GM12892 (cell line): ENCODE measurements at places on chromosomes 7 and 10.

GRCh38 chr7:96833676-96834453 is 124.2 kb upstream of the SEM1 start:
- no peak for DNase-seq

DNA sequence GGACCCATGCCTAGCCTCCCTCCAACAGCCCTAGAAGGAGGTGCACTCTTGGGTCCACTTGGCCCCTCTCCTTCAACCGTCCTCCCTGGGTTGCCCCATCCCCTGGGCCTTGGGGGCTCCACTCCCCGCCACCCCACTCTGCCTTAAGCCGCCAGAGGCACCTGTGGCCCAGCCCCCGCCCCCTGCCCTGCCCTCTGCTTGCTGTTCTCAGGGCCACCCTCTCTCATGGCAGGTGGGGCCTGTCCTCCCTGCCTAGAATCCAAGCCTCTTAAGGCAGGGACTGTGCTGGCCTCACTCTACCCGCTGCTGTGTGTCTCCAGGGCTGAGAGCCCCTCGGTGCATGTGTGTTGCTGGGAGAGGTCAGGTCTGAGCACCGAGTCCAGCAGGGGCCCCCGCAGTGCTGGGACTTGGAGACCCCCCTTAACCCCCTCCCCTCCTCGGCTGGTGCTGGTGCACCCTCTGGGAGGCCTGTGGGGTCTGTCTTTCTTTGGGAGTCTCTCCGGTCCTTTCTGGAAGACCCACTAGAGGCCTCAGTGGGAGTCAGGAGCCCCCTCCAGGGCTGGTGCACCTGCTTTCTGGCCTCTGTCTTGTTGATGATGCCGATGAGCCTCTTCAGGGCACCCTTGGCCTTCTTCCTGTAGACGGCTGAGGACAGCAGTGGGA is 43.8 kb downstream of the CFAP46 start:
- no peak for DNase-seq

DNA sequence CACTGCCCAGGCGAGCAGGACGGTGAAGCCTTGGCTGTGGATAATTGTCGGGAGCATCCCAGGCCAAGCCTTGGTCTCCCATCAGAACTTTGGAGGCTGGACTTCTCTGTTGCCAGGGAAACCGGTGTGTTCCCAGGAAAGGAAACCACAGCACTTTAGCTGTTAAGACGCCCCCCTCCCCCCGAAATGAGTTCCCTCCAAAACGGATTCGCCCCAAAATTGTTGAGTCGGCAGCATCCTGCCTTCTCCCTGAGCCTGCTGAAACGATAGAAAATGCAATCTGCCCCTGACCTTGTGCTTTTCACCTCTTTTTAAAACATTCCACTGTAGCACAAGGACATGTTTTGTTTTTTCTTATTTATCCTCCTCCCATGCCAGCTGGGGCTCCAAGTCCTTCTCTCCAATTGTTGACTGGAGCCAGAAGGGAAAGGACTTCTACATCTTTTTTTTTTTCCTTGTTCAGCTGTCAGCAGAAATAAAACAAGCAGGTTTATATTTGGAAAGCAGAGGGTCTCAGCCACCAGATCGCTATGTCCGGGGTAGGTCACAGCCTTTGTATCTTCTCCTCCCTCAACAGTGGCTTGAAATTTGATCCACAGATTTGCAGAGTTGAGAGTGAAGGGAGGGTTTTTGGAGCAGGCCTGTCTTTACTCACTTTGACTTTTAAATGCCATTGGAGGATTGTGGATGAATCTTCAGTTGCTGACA is 116.5 kb downstream of the ZMIZ1 start:
- no peak for DNase-seq

GRCh38 chr7:34162027-34162565 is 256.8 kb downstream of the BMPER start:
- no peak for DNase-seq

GRCh38 chr7:52410032-52410431 is 625.4 kb upstream of the POM121L12 start:
- DNase-seq, result no peak

- DNase-seq, result no peak
These were observed 58.1 kb downstream of the PRPF18 start for GRCh38 chr10:13644866-13645265.
